NCI-H524 treated with DMSO at 0.1 percent for 48 hours (cell line): ENCODE measurements at places on chromosomes 7 and 10.

- no peak for DNase-seq
These were observed 549.1 kb downstream of the LRMDA start for GRCh38 chr10:75980419-75981002.

GRCh38 chr10:24992512-24993133 is 23.3 kb downstream of the ENKUR start:
- DNase-seq: no peak

GRCh38 chr7:17095931-17096330 is 202.5 kb upstream of the AHR start:
- DNase-seq: no peak

GRCh38 chr7:86846494-86847190 is 202.9 kb downstream of the GRM3 start:
- no peak for DNase-seq

DNA sequence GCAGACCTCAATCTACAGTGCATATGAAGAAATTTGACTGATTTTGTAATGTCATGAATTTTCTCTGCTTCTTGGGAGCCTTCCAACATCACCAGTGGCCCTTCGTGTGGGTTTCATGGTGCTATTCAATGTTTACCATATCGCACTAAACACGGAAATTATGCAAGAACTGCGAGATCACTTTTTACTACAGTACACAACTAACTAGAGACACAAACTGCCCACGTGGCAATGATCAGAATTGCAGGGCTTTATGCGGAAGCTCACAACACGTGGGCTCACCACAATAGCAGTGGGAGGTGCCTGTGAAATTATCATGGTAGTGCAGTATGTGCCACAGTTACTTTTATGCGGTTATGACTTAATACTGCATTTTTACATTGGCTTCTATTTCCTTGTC is 449.7 kb upstream of the KLF6 start:
- no peak for DNase-seq

DNA sequence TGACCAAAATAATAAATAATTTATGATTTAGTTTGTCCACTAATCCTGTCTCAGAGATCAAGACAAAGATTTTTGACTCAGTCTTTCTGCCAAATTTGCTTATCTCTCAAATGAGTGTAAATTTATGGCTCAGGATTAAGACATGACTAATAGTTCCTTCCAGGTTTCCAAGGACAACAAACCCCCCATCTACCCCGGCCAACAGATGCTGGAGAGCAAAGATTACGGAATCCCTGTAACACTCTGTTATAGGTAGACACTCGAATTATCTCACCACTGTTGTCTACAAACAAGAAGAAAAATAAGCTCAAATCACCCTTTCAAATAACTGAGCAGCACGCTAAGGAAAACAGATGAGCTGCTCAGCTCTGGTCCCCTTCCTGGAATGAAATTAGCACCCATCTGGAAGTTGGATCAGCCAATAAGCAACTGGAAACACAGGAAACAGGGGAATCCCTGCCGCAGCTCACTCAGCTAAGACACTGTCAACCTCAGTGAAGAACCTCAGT is 56.8 kb upstream of the SVIL start:
- no peak for DNase-seq

GRCh38 chr10:77861366-77861765 is 65.2 kb downstream of the DLG5 start:
- no peak for DNase-seq
